ENCODE measurements at places on chromosomes 6 and 20. TPM values are rescaled to one million over a fixed set of nuclear protein-coding genes. Genes with fewer than 3 reads are reported as not detected.
A peak's percentile ranks its signal among the peaks of the same experiment; 100 is the strongest.

The GRM1 gene
- total RNA-seq = 0.51 TPM

The GJA10 gene
- not detected for total RNA-seq

The COL20A1 gene
- not detected for total RNA-seq

The MRPS26 gene
- total RNA-seq = 128 TPM

DNA sequence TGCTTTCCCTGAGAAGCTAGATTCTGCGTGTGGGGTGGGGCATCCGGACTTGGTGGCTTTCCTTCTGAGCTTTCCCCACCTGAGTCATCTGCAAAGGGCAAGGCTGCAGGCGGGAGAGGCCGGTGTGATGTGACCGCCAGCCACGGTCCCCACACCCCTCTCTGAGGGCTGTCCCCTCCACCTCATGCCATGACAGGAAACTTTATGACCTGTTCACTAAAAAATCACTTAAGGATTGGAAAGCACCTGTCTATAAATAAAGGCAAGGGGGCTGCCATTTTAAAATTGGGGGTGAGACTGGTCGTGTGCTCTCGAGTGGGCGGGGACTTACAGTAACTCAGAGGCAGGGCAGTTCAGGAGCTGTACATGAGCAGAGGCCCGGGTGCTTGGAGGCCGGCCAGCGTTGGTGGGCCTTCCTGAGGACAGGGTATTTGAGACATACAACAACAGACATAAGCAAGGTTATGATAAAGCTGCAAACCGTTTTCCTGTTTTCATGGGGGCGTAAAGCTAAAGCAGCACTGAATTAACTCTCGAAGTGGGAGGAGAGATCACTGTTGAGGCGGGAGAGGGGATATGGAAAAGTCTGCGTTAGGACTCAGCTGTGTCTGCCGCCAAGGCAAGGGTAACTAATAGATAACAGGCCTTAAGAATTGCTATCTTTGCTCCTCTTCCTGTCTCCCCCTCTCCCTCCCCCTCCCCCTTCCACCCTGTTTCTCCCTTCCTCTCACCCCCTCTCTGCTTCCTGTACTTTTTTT is 16.1 kb upstream of the SERPINB1 start:
- no peak for DNase-seq

DNA sequence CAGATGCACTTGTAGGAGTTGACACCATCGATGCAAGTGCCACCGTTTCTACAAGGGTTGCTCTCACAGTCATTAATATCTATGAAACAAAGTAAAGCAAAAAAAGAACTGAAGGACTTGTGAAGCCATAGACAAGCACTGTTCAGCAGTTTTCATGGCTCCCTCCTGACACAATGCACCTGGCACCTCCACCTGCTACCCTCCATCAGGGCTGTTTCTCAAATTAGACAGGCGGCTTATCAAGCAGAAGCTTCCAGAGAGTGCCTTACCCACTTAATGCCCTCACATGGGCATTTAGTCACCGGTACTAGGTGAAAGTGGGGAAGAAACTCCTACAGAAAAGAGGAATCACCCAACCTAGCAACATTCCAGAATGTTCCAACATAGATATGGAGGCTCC is 27.8 kb downstream of the JAG1 start:
- DNase-seq = no peak

- DNase-seq = no peak
Observed at GRCh38 chr6:32152769-32153563, 975 bp upstream of the PPT2 start.

The AIF1 gene
- total RNA-seq = not detected

DNA sequence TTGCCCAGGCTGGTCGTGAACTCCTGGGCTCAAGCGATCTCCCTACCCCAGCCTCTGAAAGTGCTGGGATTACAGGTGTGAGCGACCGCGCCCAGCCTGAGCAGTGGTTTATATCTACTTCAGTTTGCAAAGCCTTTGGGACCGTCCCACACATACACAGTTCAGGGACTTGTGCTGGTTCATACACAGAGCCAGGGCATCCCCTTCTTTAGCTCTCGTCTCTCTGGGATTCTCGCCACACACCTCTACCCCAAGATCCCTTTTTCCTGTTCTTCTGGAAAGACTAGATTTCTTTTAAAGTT is 12.5 kb downstream of the CAP2 start:
- no peak for DNase-seq

The PGC gene
- not detected for total RNA-seq

The RNF182 gene
- total RNA-seq = 19.1 TPM

GRCh38 chr20:43725666-43726065 is 1.1 kb downstream of the GTSF1L start:
- DNase-seq = no peak

The NCOA6 gene
- total RNA-seq = 10.6 TPM

- no peak for DNase-seq
Observed at GRCh38 chr6:9851541-9852380, 563.1 kb downstream of the TFAP2A start.

DNA sequence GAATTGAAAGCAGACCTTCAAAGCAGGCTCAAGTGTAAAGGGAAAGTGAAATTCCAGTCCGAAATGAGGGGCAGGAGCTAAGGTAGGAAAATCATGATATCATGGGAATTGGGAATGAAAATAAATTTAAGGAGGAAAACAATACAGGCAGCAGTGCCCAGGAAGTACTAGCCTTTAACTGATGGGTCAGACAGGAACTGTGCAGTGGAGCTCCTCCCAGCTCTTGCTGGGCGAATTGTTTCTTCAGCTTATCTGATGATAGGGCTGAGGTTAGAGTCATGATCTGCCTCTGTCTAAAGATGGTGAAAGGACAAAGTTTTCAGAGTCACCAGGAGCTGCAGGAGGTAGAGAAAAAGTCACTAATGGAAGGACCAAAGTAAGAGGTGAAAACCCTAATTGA is 457.9 kb upstream of the PTCHD4 start:
- no peak for DNase-seq

- no peak for DNase-seq
Observed at GRCh38 chr20:33310327-33310899, 27.4 kb downstream of the BPIFB1 start.

The PHACTR3 gene
- 0.06 TPM for total RNA-seq

The CDH26 gene
- 0.29 TPM for total RNA-seq

- peak; percentile 99 for DNase-seq
Observed at GRCh38 chr6:110537208-110538123, 61.1 kb upstream of the SLC22A16 start.

The RAB32 gene
- total RNA-seq = 152 TPM

DNA sequence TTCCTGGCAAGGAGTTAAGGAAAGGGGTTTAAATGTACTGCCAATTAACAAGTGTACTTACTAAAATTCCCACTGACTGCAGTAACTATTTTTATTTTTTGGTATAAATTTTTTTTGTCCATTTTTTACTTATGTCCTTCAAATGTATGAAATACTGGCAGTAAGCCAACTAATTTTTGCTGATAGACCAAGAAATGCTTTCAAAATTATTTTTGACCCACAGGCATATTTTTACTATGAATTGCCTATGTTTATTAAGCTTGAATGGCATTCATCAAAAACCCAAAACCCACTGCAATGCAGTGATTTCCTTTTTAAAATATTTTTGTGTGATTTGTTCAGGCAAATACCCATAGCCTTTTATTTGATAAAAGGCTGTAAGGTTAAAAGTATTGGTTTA is 560.1 kb downstream of the UTRN start:
- DNase-seq = no peak

GRCh38 chr20:58359441-58359840 is 29.6 kb upstream of the VAPB start:
- no peak for DNase-seq

DNA sequence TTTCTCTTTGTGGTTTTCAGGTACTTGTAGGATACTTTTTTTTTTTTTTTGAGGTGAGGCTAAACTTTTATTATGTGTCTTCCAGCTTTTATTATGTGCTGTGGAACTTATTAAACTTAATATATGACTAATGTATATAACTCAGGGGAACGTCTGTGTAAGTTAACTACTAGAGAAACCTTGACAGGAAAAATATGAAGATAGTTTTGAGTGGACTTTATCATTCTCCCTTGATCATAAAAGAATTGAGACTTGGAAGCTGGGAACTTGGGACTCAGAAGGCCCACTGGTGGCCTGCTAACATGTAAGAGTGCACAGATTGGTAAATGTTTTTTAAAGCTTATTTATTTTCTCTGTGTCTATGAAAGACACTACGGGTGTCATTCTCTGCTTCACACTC is 73.1 kb downstream of the CARMIL1 start:
- DNase-seq = no peak

The SPATA2 gene
- 5.3 TPM for total RNA-seq

Data from epithelial cell of proximal tubule (primary cell).